ENCODE measurements at places on chromosomes 1 and 21. TPM values are rescaled to one million over a fixed set of nuclear protein-coding genes. Genes with fewer than 3 reads are reported as not detected.

DYNLT4 gene
- total RNA-seq, result not detected

GRCh38 chr1:214377485-214377884 lies 96.5 kb downstream of the SMYD2 start:
- DNase-seq, result no peak

DNA sequence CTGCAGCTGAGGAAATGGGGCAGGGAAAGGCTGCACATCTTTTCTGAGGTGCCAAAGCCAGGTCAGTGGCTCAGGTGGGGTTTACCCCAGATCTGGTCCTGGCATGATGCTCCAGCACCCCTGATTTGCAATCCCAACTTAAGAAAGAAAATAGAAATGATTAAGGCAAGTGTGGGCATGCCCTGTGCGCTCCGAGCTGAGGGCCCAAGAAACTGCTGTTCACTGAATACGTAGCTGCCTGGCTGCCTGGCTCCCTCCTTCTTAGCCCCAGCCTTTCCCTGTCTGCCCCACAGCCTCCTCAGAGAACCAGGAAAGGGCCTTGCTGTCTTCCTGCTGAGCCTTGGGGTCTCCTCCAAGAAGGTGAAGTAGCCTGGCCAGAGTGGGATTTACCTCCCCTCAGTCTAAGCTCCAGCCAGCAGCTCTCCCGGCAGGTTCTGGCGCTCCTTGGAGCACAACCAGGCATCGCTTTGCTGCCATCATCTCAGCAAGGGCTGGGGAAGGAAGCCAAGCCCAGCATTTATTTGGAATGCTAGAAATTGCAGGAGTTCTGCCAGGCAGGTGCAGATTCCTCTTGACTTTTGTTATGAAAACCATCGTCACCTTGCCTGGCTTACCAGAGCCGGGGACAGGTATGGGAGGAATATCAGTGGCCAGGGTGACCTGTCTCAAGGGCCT lies 51.3 kb upstream of the SELENON start:
- DNase-seq, result no peak

GRCh38 chr1:4062560-4062959 lies 162.5 kb upstream of the C1orf174 start:
- no peak for DNase-seq

DNA sequence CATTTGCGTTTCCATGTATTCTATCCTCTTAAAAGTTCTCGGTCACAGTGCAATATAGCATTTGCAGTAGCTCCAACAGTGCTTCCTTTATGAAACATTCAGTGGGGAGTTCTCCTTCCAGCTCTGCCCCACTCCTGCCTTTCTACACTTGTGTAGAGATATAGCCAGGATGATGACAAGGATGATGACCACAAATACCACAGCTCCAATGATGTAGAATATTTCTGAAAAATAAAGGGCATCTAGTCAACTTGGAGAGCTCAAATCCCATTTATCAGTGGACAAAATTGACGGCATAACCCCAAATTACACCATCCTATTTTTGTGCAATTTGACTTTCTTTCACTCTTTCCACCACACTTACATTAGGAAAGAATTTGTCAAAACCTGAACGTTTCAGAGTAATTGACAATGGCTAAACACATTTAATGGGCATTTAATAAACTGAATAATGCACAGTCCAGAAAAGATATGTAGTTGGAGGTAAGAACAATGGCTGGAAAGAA lies 11.1 kb downstream of the F3 start:
- no peak for DNase-seq

DNA sequence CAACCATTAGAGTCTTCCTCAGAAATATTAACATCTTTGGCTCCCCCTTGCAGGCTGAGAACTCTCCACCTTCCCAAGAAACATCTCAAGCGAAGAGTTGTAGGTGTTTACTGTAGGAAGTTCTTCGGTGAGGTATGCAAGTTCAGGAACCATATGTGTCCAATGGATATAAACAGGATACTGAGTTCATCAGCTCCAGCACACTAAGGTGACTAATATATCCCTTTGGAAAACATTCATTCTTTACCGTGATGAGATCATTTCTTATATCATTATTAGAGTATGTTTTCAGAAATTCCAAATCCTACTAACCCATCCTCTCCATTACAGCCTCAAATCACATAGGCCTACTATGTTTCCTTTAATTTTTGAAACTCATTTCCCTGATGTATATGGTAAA lies 37.3 kb upstream of the PRMT6 start:
- DNase-seq, result no peak

LYPLAL1 gene
- total RNA-seq, result 14.0 TPM

MNDA gene
- 3.2 TPM for total RNA-seq

DNA sequence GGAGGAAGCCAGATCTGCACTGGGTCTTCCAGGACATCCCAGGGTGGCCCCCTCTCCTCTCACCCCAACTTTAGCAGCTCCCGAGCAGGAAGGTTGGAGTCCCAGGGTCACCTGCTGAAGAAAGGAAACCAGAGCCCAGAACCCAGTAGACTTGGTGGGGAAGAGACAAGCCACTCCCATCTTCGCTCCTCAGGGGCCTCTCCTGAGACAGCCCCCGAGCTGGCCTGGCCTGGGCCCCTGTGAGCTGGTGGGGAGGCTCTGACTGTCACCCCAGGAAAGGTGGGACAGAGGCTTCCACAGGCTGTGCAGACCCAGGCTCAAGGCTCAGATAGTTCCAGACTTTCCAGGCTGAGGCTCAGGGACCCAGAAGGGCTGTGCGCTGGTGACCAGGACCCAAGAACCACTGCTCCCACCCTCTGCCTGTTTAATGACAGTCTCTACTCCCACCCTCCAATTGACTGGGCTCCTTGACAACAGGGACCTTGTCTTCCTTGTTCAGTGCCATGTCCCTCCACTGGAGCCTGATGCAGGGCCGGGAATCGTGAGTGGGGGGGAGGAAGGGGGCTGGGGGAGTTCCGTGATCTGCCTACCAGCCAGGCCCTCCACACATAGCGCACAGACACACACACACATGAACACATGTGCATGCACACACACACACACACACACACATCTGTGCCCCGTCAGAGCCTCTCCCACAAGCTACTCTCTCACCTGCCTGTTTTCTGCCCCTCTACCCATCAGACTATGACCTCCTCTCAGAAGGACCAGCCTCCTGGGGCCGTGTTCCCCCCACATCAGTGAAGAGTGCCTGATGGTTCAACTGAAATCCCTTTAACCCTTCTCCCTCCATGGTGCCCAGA lies 401.2 kb downstream of the MATN1 start:
- no peak for DNase-seq

GRCh38 chr1:235919127-235919832 lies 52.6 kb upstream of the LYST start:
- no peak for DNase-seq

DNA sequence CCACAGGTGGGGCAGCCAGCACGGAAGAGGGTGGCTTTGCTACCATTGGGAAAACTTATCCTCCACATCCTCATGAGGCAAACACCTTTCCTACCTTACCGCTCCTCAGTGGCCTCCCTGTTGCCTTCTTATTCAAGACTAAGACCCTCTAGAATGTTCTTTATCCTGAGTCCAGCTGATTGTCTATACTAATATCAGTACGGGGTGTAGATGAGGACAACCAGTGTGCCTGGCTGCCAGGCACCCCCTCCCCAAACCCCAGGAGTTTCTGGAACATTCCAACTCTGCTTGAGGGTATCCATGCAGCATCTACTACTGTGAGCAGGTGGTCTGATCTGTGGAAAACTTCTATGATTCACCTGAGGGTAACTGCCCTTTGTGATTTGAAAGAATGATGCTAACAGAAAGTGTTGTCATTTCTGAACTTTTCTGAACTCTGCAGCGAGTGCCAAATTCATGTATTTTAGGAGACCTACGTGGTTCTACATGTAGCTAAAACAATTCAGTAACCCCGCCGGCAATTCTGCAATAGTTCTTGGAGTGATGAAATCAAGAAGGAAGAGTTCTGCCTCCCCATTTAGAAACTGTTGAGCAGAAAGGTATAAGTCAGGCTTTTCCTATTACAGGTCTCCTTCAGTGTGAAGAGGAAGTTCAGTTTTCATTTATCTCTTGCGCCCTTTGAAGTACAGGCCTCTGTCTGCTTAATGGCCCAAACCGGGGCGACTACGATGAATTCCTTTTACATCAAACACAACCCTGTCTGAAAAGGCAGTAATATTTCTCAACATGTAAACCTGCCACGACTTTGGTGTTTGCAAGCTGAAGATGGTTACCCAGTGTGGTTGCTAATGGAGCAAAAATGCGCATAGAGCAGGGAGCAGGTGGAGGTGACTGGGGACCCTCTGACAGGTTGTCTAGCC lies 80.4 kb downstream of the RUNX1 start:
- no peak for DNase-seq

DNA sequence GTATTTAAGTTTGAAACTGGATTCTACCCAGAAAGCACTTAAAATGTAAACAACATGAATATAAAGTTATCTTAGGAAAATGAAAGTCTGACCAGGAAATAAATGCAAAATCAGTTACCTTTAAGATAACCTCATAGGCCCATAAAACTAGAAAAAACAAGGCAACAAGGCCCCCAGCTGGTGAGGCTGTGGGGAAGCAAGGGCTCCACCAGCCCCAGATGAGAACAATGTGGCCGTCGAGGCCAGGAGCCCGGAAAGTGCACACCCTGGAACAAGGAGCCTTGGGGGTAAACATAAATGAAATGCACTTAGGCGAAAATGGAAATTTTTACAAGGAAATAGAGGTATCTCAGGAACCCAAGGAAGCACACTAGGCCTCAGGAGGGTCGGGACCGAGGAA lies 37.9 kb upstream of the BMP8B start:
- no peak for DNase-seq

DNA sequence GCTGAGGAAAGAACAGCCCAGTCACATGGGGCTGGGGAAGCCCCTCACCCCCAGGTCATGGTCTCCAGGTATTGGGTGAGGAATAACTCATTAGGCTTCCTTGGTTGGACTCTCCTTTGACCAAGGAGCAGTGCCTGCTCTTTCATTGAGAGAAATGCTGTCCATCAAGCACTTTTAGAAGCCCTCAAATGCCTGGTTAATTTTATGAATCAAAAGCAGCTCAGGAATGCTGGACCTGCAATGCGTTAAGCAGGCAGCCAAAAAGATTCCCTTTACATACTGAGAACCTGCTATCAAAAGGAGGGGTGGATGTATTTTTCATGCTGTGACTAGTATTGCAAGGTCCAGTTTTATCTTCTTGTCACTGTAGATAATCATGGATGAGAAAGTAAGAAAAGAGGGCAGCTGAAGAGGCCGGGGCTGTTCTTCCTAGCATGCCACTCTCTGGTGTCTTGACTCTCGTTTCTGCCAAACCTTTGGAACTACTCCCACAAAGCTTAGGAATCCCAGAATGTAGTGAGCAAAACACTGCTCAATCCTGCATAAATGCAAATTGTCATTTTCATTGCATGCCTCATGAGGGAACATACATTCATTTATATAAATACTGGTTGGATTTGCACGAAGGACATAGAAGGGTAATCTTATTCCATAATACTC lies 2.1 kb upstream of the CD58 start:
- no peak for DNase-seq

ORC1 gene
- 1.7 TPM for total RNA-seq

CCDC17 gene
- 1.5 TPM for total RNA-seq

DNA sequence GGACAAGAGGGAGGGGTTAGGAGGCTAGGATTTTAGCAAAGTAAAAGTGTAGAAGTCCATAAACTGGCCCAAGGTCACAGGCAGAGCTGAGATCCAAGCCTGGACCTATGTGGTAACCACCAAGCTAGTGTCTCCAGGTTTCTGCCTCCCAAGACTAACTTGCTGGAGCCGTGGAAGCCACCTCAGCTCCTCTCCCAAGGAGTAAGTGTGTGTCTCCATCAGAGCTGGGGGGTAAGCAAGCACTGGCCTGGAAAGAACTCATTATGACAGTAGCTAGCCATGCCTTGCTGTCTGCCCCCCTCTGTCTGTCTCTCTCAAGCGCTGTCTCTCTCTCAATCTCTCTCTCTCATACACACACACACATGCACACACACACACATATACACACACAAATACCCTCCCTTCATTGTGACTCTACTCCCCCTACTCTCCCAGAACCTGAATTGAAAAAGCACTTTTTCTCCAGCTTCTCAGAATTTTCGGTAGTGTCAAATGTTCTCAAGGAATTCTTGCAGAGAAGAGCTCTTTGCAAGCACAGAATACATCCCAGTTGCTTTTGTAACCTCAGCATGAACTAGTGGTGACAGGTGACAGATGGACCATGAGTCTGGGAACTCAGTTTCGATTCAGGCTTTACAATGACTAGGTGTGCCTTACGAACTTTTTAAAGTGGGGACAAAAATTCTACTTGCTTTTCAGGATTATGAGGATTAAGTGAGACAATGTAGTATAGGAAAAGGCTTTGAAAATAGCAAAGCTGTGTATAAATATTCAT lies 238.0 kb upstream of the FGGY start:
- no peak for DNase-seq

GRCh38 chr21:42381347-42381984 lies 14.4 kb downstream of the TMPRSS3 start:
- DNase-seq, result no peak

- DNase-seq, result no peak
Measured at GRCh38 chr1:198153804-198154203, 3.0 kb upstream of the NEK7 start.

DNA sequence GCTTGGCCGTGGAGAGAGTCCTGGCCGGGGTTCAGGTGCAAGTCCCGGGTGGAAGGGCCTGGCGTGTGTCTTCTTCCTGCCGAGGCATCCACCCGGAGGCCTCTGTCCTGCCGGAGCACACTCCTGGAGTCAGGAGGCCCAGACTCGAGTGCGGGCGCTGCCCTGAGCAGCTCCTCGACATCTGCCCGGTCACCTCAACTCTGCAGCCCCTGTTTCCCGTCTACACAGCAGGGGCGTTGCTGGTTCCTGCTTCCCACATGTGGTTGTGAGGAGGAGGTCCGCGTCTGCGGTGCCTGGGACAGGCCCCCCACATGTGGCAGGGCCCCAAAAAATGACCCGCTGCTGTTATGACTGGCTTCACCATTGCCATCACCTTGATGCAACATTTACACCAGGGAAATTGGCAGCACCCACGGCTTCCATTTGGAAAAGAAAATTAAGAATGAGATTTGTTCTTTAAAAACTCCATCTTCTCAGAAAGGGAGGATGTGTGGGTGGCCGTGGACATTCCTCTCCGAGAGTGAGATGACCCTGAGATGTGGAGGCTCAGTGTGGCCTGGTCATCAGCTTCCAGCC lies 169.8 kb downstream of the PRDM16 start:
- DNase-seq, result no peak

DNA sequence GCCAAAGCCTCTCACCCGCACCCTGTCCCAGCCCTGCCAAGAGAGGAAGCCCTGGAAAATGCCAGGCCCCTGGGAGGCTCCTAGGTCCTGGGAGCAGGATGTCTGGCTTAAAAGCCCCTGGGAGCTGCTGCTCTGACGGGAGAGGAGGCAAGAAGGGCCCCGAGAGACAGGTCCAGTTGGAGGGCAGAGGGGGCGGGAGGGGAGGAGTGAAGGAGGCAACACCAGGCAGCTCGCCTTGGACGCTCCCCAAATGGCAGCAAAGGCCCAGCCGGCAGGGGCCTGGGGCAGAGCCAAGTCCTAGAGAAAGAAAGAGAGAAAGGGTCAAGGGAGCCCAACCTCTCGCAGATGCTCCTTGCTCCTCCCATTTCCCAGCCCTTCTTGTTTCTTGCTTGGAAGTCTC lies 6.8 kb downstream of the ETV3L start:
- no peak for DNase-seq

GRCh38 chr1:62398377-62398776 lies 38.5 kb upstream of the USP1 start:
- no peak for DNase-seq

- DNase-seq, result no peak
Measured at GRCh38 chr1:85850238-85850637, 142.0 kb upstream of the ZNHIT6 start.
